Fibroblast of upper back skin (primary cell): ENCODE measurements at places on chromosomes 7 and 10.

GRCh38 chr10:86962136-86962980 is 4.0 kb downstream of the SNCG start:
- DNase-seq = no peak

DNA sequence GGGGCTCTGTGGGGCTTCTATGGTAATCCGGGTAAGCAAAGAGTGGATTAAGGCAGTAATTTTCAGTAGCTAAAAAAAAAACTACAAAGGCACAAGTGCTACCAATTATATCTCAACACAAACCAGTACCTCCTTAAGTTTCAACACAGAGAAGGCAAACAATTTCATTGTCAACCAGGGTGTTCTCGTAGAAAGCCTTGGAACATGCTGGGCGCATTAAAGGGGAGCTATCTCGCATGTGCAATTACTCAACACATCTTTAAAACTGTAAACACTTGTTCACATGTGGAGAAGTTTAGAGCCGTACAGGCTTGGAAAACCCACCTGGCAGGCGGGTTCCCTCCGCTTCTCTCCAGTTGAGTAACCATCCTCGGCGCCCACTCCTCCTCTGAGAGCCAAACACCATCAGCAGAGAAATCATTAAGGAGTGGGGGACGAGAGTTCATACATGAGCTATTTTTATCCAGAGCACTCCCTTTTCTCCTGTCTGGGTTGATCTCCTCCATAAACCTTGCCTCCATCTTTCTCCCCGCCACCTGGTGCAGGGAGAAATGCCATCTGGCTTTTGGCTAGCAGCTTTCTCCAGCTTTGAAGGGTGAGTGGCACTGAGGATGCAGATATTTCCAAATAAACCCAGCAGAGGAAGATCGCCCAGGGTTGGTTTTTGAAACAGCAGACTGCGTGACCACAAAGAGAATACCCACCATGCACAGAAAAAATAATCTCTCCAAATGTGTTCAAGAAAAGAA is 287.1 kb downstream of the WDR11 start:
- no peak for DNase-seq

DNA sequence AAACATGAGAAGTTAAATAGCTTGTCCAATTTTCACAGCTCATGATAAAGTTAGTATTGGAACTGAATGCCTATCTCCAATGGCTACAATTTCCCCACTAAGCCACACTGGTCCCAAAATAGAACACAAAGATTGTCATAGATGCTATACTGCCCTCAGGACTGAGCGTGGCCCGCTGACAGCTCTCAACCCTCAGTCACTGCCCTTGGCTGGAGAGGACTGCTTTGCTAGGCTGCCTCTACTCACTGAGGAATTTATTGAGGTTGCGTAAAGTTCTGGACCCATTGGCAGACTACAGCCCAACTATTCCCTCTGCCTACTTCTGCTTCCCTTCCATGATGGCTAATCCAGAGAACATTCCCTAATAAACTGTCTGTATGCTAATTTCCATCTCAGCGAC is 165.5 kb upstream of the BET1 start:
- DNase-seq = no peak

DNA sequence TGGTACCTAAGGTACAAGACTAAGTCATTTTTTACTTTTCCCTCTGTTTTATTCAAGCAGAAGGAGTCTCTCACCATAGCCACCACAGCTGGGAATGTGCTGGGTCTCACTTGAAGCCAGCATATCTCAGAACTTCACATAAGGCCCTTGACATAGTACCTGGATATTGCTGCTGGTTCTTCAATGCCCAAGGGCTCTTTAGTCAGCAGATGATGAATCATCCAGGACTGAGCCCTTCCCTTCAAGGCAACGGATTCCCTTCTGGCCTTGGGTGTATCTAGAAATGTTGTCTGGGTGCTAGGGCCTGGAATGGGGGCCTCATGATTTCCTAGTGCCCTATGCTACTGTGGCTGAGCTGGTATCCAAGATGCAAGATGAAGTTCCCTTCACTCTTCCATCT is 93.9 kb downstream of the ADCYAP1R1 start:
- DNase-seq = no peak

- DNase-seq = no peak
Measured at GRCh38 chr10:70490142-70490541, 11.6 kb downstream of the PALD1 start.

GRCh38 chr10:102923601-102924000 is 5.5 kb downstream of the CNNM2 start:
- DNase-seq = no peak

GRCh38 chr10:12650122-12650521 is 300.8 kb downstream of the CAMK1D start:
- DNase-seq = no peak

DNA sequence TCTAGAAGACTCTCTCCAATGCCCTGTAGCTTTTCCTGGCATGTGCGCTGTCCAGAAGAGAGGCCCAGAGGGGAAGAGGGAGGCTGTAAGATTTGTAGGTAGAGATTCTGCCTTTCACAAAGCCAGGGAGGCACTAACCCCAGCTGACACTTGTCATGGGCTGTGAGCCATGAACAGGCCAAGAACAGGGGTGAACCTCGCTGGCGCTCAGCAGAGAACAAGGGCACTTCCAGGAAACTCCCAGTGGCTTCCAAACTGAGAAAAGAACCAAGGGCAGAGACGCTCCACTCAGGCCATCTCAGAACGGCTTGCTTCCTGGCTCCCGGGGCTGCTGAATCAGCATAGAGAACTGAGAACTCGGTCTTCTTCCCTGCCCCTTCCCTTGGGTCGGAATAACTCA is 257.8 kb upstream of the ZNF32 start:
- no peak for DNase-seq

DNA sequence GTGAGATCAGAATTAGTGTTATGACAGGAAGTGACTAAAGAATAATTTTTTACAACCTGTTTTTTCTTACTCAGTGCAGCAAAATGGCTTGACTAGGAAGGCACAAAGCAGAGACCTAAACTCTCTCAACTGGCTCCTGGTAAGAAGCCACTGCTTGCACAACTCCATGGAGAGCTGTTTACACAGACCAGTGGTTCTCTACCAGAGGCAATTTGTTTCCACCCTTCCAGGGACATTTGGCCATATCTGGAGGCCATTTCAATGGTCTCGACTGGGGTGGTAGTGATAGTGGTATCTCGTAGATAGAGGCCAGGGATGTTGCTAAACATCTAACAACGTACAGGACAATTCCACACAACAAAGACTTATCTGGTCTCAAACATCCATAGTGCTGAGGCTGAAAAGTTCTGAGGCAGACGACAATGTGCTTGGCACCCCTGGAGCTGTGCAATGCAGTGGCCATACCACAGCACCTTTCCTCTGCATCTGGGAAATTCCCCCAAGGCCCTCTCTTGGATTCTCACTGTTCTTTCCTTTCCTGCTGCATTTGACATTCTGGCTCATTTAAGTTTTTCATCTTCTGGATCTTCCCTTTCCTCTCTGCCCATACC is 105.4 kb upstream of the LAMB4 start:
- no peak for DNase-seq

DNA sequence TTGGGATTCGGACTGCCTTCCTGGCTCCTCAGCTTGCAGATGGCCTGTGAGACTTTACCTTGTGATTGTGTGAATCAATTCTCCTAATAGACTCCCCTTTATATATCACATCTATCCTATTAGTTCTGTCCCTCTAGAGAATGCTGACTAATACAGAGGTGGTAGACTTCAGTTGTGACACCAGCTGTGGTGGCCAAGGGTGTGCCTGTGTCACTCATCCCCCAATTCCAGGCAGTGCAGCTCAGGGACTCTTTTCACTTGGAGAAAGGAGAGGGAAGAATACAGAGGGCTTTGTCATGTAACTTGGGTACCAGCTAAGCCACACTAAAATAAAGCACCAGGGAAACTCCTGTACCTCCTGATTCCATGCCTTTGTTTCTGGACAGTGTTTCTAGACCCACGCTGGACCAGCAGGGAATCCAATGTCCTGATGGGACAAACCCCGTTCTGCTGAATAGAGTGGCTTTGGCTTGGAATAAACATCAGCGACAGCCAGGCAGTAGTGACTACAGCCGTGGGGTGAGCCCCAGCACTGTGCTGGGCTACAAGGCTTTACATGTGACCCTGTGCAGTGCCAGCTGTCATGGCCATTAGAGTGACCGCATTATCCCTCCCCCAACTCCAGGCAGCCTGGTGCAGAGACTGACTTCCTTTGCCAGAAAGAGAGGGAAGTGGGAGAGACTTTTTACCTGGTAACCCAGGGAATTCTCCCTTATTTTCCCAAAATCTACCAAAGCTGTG is 233.6 kb downstream of the ANK3 start:
- no peak for DNase-seq

- no peak for DNase-seq
Measured at GRCh38 chr7:120733835-120734234, 124.1 kb downstream of the TSPAN12 start.

GRCh38 chr7:129497156-129497555 is 5.2 kb upstream of the SMKR1 start:
- DNase-seq = no peak

DNA sequence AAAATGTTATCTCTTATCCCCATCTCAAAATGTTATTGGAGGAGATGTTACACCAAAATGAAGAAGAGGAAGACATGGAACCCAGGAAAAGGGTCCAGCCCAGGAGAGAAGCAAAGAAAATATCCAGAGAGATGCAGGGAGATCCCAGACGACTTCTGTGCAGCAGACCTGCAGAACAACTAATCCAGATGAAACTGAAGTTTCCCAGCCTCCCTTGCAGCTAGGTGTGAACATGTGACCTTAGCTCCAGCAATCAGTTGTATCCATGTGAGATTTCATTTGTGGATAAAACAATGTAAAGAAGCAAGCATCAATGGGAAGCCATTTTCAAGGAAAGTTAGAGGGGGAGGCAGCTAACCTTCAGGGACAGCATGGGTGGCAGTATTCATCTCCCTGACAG is 55.8 kb upstream of the NANOS1 start:
- no peak for DNase-seq

- no peak for DNase-seq
Measured at GRCh38 chr10:66192162-66192831, 733.5 kb upstream of the LRRTM3 start.

DNA sequence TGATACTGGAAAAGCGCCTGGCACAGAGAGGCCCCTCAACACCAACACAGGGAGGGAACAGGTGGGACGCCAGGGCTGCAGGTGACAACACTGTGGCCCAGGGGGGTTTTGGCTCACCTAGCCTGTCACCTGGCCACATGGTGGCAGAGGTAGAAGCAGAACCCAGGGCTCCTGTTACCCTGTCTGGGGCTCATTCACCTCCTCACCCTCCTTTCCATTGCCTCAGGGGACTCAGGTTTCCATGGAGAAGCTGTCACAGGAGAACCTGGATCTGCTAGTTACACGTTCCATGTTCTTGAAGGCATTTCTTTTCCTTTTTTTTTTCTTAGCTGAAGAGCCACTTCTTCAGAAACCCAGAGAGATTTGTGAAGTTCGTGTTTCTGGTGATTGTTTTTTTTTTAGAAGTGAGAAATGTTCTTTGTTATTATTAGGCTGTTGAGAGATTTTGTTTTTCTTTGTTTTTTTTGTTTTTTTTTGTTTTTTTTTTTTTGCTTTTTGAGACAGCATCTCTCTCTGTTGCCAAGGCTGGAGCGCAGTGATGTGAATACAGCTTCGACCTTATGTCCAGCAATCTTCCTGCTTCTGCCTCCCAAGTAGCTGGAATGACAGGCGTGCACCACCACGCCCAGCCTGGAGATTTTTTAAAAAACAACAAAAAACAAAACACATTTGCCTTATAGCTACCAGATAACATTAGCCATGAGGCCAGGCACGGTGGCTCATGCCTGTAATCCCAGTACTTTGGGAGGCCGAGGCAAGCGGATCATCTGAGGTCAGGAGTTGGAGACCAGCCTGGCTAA is 16.0 kb downstream of the DENND2A start:
- no peak for DNase-seq

GRCh38 chr10:17229717-17229966 is 1.6 kb downstream of the VIM start:
- no peak for DNase-seq

DNA sequence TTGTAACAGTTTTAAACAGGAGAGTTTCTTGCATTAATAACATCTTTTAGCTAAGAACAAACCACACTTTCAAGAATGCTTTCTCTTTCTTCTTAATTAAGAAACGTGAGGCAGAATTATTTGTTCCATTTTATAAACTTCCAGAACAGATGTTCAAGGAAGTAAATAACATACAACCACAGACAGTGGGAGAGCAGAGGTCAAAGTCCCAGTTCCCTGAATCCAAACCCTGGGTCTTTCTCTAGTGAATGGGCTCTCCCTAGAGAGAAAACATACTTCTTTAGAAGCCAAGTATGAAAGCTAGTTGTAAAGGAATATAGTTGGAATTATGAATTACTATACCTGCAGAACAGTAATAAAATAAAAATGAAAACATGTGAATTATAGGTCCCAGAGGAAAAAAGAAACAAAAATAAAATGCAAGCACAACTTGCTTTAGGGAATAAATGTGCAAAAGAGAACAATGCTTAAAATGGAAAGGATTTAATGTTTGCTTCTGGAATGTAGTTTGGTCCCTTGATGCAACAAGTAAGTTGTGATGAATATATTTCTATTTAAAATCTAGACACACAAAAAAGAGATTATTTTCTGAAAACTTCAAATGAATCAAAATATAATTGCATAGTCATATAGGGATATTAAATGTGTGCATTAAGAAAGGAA is 6.0 kb downstream of the OR6B1 start:
- DNase-seq = no peak

DNA sequence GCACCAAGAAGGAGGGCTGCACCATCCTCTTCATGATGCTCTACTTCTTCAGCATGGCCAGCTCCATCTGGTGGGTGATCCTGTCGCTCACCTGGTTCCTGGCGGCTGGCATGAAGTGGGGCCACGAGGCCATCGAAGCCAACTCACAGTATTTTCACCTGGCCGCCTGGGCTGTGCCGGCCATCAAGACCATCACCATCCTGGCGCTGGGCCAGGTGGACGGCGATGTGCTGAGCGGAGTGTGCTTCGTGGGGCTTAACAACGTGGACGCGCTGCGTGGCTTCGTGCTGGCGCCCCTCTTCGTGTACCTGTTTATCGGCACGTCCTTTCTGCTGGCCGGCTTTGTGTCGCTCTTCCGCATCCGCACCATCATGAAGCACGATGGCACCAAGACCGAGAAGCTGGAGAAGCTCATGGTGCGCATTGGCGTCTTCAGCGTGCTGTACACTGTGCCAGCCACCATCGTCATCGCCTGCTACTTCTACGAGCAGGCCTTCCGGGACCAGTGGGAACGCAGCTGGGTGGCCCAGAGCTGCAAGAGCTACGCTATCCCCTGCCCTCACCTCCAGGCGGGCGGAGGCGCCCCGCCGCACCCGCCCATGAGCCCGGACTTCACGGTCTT is 1.9 kb downstream of the FZD1 start:
- DNase-seq = no peak

- DNase-seq = no peak
Measured at GRCh38 chr7:96330193-96330592, 8.3 kb upstream of the SLC25A13 start.

- no peak for DNase-seq
Measured at GRCh38 chr7:103833401-103833800, 156.1 kb downstream of the RELN start.

- no peak for DNase-seq
Measured at GRCh38 chr7:85614684-85615083, 427.8 kb upstream of the SEMA3D start.

GRCh38 chr7:142813226-142813625 is 41.6 kb upstream of the EPHB6 start:
- DNase-seq = peak; percentile 71

GRCh38 chr7:101731502-101732084 is 85.8 kb upstream of the CUX1 start:
- no peak for DNase-seq
